Amniotic stem cell (primary cell): ENCODE measurements at places on chromosomes 5 and 9.
A peak's percentile ranks its signal among the peaks of the same experiment; 100 is the strongest.

- DNase-seq, result no peak
These were observed 213.5 kb downstream of the PJA2 start for GRCh38 chr5:109196087-109196822.

DNA sequence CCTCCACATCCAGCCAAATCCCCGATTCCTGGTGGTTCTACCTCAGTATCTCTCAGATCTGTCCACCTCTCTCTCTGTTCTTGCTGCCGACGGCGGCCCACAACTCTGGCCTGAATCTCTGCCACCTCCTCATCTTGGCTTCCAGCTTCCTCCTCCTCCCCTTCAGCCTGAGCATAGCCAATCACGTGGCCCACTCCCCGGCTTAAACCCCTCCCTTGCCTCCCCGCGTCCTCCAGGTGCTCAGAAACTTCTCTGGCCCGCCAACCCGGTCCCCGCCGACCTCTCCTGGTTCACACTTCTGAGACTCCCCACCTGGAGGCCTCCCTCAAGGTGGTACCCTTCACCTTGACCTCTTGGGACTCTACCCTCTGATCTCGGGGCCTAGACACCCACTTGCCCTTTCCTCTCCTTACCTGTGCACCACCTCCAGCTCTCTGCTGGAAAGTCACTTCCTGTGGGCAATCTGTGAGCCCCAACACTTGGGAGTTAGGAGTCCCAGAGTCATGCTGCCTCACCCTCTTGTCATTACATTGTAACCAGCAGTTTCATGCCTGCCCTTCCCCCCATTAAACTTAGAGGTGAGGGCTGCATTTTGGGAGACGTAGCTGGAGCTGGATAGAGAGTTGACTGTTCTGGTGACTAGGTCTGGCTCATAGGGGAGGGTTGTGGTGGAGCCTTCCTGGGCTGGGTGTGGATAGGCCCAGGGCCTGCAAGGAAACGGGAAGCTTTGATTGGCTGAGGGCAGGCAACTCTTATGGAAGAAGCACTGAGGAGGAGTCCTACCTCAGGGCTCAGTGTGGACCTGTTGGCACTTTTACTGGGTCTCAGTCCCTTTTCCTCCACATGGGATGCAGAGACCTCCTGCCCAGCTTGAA, 4.5 kb upstream of the SET start:
- peak; percentile 20 for DNase-seq

DNA sequence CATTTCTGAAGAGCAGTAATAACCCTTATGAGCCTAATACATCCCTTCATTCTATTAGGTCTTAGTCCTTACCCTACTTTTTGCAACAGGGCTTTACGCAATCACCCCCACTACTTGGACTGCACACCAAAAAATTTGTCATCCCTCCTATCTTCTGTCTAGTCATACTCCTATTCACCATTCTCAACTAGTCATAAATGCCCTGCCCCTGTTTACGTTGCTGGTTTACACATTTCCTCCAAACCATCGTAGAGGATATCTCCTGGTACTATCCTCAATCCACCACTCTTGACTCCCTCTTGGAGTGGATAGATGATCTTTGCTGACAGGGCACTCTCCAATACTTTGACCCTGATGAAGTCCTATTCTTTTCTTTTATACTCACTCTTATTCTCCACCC, 98.2 kb upstream of the CCNG1 start:
- DNase-seq, result no peak

GRCh38 chr9:38686933-38687332, 33.0 kb downstream of the FAM240B start:
- DNase-seq, result no peak

DNA sequence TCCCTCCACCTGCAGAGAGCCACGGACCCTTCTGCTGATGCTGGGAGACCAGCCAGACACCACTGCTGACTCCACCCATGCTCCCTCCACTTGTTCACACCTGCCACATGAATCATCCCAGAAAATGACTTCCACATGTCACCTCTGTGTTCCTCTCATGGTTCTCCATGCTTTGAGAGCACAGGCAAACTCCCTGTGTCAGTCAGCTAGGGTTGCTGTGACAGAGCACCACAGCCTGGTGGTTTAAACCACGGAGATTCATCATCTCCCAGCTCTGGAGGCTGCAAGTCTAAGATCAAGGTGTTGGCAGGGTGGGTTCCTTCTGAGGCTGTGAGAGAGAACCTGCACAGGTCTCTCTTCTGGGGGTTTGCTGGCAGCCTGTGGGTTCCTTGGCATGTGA, 381.4 kb downstream of the GADD45G start:
- DNase-seq, result no peak

GRCh38 chr9:81344366-81344765, 345.0 kb downstream of the TLE1 start:
- no peak for DNase-seq

GRCh38 chr5:77177576-77177975, 32.9 kb upstream of the PDE8B start:
- no peak for DNase-seq

- DNase-seq, result peak; percentile 4
These were observed 13.8 kb upstream of the CCL28 start for GRCh38 chr5:43425983-43426382.

GRCh38 chr9:95058795-95059386, 258.6 kb downstream of the FANCC start:
- no peak for DNase-seq

GRCh38 chr5:82356808-82357671, 78.9 kb upstream of the RPS23 start:
- DNase-seq, result peak; percentile 47

- DNase-seq, result no peak
These were observed 100.8 kb upstream of the PPP1R26 start for GRCh38 chr9:135378751-135379150.
